HEK293T (cell line): ENCODE measurements at places on chromosomes 1 and 21.
A peak's percentile ranks its signal among the peaks of the same experiment; 100 is the strongest.

DNA sequence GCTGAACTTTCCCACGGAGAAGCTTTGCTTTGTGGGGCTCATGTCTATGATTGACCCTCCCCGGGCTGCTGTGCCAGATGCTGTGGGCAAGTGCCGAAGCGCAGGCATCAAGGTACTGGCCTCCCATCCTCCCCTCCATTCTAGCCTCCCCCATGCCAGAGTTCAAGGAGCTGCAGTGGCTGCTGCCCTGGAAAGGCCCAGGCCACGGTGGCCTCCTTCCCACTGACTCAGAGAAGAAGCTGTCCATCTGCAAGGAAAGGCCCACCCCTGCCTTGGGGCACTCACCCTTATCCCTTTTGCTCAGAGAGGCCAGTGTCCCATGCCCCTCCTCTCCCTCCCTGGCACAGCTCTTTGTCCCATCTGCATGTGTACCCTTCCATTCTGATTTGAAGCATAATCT is 14.9 kb downstream of the ATP1A2 start:
- no peak for DNase-seq

GRCh38 chr21:33991133-33991532 is 75.5 kb upstream of the ATP5PO start:
- DNase-seq = no peak

DNA sequence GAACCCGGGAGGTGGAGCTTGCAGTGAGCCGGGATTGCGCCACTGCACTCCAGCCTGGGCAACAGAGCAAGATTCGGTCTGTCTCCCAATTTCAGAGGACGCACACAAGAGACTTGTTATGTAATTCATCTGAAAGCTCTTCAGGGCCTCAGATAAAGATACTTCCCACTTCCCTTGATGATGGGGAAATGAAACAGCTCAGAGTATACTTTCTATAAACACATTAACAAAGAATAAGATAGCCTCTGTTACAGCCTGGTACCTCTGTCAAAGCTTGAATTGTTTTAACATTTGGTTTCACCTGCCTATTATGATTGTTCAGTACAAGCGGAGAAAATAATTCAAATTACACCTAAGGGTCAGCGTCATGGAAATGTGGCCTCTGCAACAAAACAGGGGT is 622.9 kb upstream of the ADGRL4 start:
- no peak for DNase-seq

- peak; percentile 58 for DNase-seq
Observed at GRCh38 chr1:107140703-107141490, at the start of gene NTNG1. NTNG1 (plus strand) TSS chr1:107141039.

DNA sequence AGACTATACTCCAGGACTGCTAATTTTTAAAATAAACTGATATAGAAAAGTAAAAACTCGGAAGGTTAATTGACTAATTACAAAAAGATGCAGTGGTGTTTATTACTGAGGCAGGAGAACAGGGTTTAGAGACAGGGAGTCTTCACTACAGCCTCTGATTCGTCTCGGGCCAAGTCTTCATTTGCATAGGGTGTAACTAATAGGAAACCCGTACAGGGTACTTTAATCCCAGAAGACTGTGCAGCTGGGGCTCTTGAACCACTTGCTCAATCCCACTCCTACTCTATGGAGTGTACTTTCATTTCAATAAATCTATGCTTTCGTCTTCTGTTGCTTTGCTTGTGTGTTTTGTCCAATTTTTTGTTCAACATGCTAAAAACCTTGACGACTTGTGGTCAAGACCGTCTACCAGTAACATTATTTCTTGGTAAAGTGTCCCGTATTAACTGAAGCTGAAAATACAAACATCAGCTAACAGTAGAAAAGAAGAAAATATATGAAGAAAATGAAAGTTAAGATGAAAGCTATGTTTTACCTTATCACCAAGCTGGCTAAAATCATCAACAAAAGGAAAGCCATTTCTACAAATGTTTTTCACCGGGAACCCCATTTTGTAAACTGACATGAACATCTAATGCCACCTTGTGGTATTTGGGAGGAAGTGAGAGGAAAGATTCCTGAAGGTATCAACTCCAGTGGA is 8.0 kb downstream of the SDHB start:
- peak; percentile 48 for DNase-seq

- peak; percentile 97 for DNase-seq
Observed at GRCh38 chr1:9539165-9539828, at the start of gene SLC25A33. SLC25A33 (plus strand) TSS chr1:9539465; CDS start chr1:9539692, 227 bp downstream.

- no peak for DNase-seq
Observed at GRCh38 chr1:55061706-55062321, 22.5 kb downstream of the PCSK9 start.

DNA sequence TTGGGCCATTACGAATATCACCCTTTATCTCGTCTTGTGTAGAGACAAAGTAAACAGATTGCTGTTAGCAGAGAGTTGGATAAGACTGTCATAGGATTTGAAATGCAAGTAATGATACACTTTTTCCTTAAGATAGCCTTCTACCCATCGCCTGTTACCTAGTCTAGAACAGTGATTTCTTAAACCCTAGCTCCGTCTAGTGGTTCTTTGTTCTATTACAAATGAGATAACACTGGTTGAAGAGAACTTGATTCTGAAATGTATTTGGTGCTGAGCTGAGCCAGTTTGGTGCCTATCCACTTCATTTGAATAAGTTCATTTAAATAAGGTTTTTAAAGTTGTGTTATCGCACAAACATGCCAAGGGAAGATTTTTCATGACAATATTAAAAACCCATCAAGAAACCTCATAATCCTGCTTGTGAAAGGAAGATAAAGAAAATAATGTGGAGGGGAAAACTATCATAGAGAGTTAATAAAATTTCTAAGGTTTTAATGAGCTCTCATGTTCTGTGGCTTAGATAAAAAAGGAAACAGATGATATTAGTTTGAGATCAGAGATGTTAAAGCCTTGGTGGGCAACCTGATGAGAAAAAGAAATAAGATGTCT is 1.5 kb upstream of the KCNH1 start:
- peak; percentile 39 for DNase-seq

DNA sequence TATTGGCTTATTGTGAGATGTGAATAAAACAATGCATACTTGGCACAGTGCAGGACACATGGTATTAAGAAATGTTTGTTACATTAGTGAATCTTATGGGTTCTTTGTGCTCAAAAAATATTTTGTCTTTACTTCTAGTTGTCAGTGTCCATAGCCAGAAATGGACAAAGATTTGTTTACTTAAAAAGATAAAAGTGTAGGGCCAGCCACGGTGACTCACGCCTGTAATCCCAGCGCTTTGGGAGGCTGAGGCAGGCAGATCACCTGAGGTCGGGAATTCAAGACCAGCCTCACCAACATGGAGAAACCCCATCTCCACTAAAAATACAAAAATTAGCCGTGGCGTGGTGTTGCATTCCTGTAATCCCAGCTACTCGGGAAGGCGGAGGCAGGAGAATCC is 654.6 kb upstream of the NEGR1 start:
- DNase-seq = no peak

- no peak for DNase-seq
Observed at GRCh38 chr1:228163776-228164519, 1.7 kb upstream of the IBA57 start.
